ENCODE measurements at places on chromosomes 13 and 19. TPM values are rescaled to one million over a fixed set of nuclear protein-coding genes. Genes with fewer than 3 reads are reported as not detected.

GRCh38 chr13:113295776-113296175, 1.3 kb upstream of the LAMP1 start:
- no peaks in the 10 kb centered on the region for H3K4me1 ChIP-seq
- H3K27me3 ChIP-seq: no peaks in the 10 kb centered on the region
- DNase-seq: no peak

GRCh38 chr19:35162471-35163326, 8.2 kb downstream of the FXYD5 start:
- H3K27me3 ChIP-seq: no peaks in the 10 kb centered on the region
- H3K27ac ChIP-seq: no peak overlapping the region
- no peaks in the 10 kb centered on the region for H3K4me1 ChIP-seq
- no peaks in the 10 kb centered on the region for H3K36me3 ChIP-seq

- H3K27me3 ChIP-seq: peaks cover 2% of the 10 kb centered on the region
- peaks cover 3% of the 10 kb centered on the region for H3K4me1 ChIP-seq
- no peaks in the 10 kb centered on the region for H3K36me3 ChIP-seq
- no peak overlapping the region for H3K27ac ChIP-seq
- no peak overlapping the region for H3K4me3 ChIP-seq
- DNase-seq: no peak
Measured at GRCh38 chr13:46106839-46107371, 2.1 kb upstream of the CPB2 start.

DNA sequence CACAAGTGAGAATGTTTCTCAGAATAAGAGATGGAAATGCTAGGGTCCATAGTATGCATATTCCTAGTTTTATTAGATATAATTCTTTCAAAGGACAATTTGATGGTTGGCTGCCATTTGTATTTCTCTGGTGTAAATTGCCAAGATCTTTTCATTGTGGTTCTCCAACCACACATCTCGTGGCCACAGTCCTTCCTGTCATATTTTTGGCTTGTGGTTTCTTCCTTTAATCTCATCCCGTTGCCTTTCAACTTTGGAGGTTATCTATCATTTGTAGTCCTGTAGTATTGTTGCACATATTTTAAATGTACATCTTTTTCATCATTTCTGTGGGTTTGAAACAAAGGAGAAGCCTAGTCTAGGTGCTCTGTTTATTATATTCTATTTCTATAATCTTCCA, 61.2 kb downstream of the WASF3 start:
- H3K4me1 ChIP-seq: no peaks in the 10 kb centered on the region
- H3K27me3 ChIP-seq: no peaks in the 10 kb centered on the region
- H3K4me3 ChIP-seq: no peak overlapping the region
- no peak for DNase-seq
- no peak overlapping the region for H3K27ac ChIP-seq

- no peaks in the 10 kb centered on the region for H3K4me1 ChIP-seq
- DNase-seq: no peak
- H3K27ac ChIP-seq: no peak overlapping the region
- H3K36me3 ChIP-seq: no peaks in the 10 kb centered on the region
- H3K27me3 ChIP-seq: peaks cover 29% of the 10 kb centered on the region
- H3K4me3 ChIP-seq: no peak overlapping the region
Measured at GRCh38 chr19:40510526-40511115, 43.8 kb downstream of the SPTBN4 start.

GRCh38 chr19:42467183-42467760, 24.5 kb upstream of the CXCL17 start:
- no peaks in the 10 kb centered on the region for H3K27me3 ChIP-seq
- no peaks in the 10 kb centered on the region for H3K36me3 ChIP-seq
- no peak overlapping the region for H3K27ac ChIP-seq
- no peak overlapping the region for H3K4me3 ChIP-seq
- no peak for DNase-seq

DNA sequence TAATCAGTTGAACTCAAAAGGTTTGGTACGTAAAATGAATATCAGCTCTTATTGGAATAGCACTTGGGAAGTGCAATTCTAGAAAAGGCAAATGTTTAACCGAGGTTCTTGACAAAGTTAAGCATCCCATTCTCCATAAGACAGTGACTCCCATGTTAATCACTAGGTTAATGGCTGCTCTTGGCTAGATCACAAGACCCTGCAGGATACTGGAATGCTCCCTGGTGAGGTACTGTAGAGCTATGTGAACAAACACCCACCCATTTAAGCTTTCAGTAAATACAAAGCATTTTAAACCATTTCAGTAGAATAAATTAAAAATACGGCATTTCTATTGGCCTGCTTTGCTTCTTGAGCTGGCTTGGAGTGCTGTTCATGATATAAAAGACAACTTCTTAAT, 56.5 kb downstream of the TDRD3 start:
- H3K27ac ChIP-seq: no peak overlapping the region
- H3K4me3 ChIP-seq: no peak overlapping the region
- no peak for DNase-seq
- H3K4me1 ChIP-seq: no peaks in the 10 kb centered on the region
- H3K27me3 ChIP-seq: no peaks in the 10 kb centered on the region
- H3K36me3 ChIP-seq: peaks cover 5% of the 10 kb centered on the region

DNA sequence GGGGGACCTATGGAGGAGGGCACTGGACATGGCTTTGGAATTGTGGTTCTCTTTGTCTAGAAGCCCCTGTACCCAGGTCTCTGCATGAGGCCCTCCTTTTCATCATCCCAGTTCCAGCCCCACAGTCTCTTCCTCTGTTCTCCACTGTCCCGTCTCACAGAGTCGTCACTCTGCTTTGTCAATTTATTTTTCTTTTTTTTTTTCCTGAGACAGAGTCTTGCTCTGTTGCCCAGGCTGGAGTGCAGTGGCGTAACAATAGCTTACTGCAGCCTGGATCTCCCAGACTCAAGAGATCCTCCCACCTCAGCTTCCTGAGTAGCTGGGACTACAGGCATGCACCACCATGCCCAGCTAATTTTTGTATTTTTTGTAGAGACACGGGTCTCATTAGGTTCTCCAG, 619 bp upstream of the EXOC3L2 start:
- H3K27me3 ChIP-seq: no peaks in the 10 kb centered on the region
- no peaks in the 10 kb centered on the region for H3K4me1 ChIP-seq
- no peak overlapping the region for H3K27ac ChIP-seq
- DNase-seq: no peak
- H3K4me3 ChIP-seq: no peak overlapping the region
- H3K36me3 ChIP-seq: no peaks in the 10 kb centered on the region

DNA sequence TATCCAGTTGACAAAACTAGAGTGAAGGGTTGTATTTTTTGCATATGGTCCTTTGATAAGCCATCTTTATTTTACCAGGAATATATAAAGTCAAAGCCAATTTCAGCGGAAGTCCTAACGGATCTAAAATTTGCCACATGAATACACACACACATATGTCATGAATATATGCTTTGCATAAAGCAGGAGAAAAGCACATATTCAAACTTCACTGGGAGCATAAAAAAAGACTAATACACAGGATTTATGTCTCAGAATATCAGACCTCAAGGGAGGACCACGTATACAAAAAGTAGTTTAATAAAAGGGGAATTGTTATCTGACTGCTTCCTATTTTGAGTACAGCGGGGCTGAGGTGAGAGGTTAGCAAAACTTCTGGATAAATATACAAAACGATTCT, 308.7 kb downstream of the PCDH9 start:
- no peak for DNase-seq
- H3K4me3 ChIP-seq: no peak overlapping the region
- no peaks in the 10 kb centered on the region for H3K4me1 ChIP-seq
- H3K27me3 ChIP-seq: no peaks in the 10 kb centered on the region
- H3K36me3 ChIP-seq: no peaks in the 10 kb centered on the region

- H3K27ac ChIP-seq: no peak overlapping the region
- H3K4me3 ChIP-seq: no peak overlapping the region
- no peaks in the 10 kb centered on the region for H3K27me3 ChIP-seq
Measured at GRCh38 chr13:80035096-80035495, 305.8 kb downstream of the SPRY2 start.

Gene FFAR3
- total RNA-seq: 0.26 TPM

Gene ACER1
- not detected for total RNA-seq

Gene QPCTL
- total RNA-seq: 12.2 TPM
